ENCODE measurements at places on chromosomes 5 and 9.

- no peak for DNase-seq
These were observed 300.5 kb downstream of the COX7C start for GRCh38 chr5:86918246-86918645.

- DNase-seq, result no peak
These were observed 99.8 kb downstream of the ARRDC3 start for GRCh38 chr5:91283326-91283725.

DNA sequence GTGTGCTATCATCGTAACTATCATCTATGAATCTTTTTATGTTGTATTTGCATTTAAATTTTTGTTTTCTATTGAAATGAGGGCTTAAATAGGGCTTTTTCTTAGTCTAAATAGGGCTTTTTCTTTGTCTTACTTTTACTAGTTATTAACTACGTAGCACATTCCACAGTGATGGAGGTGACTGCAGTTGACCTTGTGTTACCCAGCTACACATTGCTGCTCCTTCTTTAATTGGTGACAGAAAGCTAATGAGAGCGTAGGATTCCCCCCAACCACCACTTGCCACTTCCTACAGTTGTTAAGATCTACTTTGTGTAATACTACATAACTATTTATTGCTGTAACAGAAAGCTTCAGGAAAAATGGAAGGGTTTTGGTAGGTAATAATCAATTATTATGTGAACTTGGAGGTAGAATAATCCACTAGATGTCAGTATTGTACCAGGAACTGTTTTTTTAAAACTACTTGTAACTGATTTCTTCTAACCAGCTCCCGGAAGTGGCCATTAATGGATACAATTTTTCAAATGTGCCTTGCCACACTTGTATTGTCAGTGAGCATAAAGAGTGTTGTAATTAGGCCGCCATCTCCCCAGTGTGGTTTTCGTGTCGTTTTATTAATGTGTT is 18.0 kb downstream of the MTRR start:
- no peak for DNase-seq

DNA sequence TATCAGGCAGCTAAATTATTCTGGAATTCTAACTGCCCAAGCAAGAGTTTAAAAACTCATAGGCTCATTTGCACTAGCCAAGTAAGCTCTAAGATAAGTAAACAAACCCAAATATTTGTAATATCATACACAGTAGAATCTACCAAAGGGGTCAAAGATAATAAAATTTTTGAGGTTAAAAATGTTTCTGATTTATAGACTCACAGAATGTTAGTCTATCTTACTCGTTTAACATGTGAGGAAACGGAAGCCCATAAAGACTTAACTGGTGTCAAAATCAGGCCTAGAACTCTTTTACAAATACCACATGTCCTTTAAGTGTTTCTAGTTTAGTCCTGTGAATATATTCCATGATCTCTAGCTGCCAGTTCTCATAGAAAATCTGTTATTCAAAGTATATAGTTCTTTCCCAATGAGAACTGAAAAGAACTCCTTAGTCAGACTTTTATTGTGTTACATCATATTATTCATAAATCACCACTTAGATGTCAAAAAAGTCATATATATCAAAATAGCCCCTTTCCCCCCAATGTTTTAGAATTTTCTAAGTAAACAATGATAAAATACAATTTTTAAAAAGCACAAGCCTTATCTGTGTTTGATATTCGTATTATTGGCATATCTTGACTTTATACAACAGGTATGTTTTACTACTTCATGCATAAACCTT is 13.9 kb downstream of the RAB14 start:
- no peak for DNase-seq

- DNase-seq, result no peak
These were observed 252.7 kb upstream of the IL12B start for GRCh38 chr5:159582756-159583541.

- no peak for DNase-seq
These were observed 18.7 kb downstream of the XRCC4 start for GRCh38 chr5:83095957-83096539.

DNA sequence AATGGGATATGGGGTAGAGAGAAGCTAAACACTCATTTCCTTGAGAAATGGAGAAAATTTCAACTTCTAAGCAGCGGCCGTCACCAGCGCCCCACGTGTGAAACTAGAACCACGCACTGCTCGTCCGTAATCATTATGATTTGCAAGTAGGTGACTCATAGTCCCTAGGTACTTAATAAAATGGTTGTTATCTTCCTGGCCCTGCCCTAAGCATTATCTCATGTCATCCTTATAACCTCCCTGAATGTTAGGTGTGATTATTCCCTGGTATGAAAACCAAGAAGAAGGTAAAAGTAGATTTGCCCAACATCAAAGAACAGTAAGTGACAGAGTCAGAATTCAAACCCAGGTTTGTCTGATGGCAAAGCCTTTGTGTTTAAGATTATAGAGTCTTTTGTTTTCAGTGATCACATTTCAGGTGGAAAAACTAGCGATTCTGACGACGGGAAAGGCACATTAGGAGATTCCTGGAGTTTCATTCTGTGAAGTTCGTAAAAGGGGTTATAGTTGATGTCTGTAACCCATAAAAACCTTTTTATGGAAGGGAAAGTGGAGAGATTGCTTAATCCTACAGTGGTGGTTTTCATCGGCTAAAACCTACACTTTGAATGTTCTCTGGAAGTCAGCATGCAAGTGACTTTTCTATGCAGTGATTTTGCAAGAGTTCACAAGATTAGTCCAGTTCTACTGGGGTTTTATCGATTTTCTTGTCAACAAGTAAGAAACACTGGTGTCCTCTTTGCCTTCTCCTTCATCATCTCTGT is 202.9 kb upstream of the WWC1 start:
- DNase-seq, result no peak

- no peak for DNase-seq
These were observed 41.3 kb upstream of the LPCAT1 start for GRCh38 chr5:1564824-1565736.

GRCh38 chr9:125407974-125408900 is 146.6 kb downstream of the GAPVD1 start:
- DNase-seq, result peak; percentile 84

- no peak for DNase-seq
These were observed 51.9 kb upstream of the ZBED3 start for GRCh38 chr5:77139001-77139400.

Measured in stimulated activated CD4-positive, alpha-beta T cell treated with anti-CD3 and anti-CD28 coated beads, Interleukin-12 subunit alpha, Interleukin-12 subunit beta, amount 100 ng/mL, for 4 hours (primary cell).